ENCODE measurements at places on chromosomes 16 and 17.

- no peak for DNase-seq
Measured at GRCh38 chr16:28592979-28593553, 3.8 kb downstream of the SULT1A2 start.

GRCh38 chr16:50709061-50709684 is 15.8 kb downstream of the NOD2 start:
- DNase-seq = no peak

DNA sequence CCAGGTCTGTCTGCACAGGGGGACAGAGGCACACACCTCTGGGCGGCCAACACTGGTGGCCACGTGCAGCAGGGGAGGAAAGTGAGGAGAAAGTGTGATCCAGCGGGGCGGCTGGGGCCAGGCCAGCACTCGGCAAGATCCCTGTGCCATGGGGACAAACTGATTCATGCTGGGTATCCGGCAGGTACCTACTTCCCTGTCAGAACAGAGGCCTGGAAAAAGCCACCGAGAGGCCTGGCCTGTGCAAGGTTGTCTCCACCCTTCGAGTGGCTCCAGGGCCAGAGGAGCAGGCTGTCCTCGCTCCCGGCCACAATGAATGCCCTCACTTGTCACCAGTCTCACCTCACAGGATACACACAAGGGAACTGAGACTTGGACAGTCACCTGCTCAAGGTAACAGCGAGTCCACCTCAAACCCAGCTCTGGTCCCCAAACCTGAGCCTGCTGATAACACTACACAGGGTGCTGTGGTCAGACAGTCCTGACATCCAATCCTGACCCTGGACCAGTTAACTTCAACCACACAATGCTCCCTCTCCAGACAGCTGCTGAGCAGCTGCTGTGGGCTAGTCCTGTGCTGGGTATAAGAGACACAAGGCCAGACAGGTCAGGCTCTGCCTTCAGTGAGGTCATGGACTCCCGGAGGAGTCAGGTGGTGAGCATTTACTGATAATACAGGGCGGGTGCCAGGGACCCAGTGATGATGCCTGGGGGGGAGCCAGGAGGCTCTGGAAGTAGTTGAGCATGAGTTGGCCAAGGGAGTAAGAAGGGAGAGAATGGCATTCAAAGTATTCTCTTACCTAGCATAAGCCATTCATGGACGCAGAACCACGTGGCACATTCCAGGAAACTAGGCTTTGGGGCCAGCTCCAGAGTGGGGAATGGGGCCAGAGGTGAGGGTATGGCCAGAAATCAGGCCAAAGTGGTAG is 53.0 kb downstream of the VAC14 start:
- peak; percentile 38 for DNase-seq

- DNase-seq = no peak
Measured at GRCh38 chr17:74754832-74755231, 6.4 kb downstream of the NHERF1 start.

DNA sequence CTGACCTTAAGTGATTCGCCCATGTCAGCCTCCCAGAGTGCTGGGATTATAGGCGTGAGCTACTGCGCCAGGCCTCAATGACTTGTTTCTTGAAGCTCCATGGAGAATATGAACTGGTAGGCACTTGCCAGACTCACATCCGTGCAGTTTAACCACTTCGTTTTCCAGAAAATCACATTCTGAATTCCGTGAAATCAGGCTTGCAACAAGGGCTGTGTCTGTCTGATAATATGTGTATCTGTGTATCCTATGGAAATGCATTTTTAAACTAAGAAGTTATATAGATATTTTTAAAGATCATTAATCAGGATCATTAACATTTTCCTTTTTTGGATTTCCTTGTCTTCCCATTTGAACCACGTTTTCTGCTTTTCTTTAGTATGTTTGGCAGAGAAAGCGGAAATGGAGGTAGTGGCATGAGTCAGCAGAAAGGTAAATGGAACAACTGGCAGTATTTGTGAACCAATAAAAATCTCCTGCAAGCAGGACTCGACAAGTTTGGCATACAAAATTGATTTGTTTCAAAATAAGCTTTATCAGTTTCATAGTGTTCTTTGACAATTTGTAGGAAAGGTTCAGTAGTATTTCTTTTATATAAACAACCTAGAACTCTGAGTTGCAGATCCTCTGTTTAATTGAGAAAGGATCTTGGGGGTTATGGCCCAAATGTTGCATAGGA is 33.0 kb downstream of the USP10 start:
- no peak for DNase-seq

GRCh38 chr17:7803981-7804380 is 30.0 kb upstream of the KDM6B start:
- DNase-seq = no peak
